ENCODE measurements at places on chromosomes 11 and 22.

DNA sequence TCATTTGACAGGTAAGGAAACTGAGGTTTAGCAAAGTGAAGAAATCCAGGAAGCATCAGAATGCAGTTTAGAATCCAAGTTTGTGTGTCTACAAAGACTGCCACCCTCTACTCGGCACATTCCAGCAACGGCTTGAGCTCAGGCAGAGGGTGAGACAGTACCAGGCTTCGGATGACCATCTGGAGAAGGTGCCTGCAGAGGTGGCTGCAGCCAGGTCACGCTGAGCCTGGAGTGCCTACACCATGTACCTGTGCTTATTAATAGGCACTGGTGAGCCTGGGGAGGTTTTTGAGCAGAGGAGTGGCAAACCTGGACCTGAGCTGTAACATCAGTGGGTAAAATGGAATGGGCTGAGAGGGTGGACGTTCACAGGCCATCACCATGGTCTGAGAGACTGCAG lies 4.7 kb downstream of the FXYD6 start:
- no peak for DNase-seq

- DNase-seq: no peak
Observed at GRCh38 chr11:71221201-71221600, 31.2 kb downstream of the SHANK2 start.

- DNase-seq: no peak
Observed at GRCh38 chr11:24622262-24622661, 125.4 kb downstream of the LUZP2 start.

- DNase-seq: no peak
Observed at GRCh38 chr22:44592126-44592823, 94.2 kb upstream of the RTL6 start.

DNA sequence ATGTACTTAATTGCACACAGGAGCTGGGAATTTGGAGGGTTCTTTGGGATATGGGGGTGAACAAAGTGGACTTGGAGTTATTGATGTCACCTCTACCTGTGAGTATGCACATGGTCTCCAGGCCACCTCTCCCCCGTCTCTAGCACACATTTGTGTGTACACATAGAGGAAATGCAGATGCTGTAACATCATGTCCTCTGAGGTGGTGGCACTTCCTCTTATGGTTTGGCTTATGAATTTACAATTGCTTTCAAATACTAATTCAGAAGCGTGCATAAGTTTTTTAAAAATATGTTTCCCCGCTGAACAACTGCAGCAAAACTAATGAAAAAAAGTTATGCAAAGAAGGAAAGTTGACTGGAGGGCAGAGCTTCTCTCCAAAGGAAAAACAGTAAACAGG lies 152.0 kb upstream of the TENM4 start:
- no peak for DNase-seq

GRCh38 chr11:57758174-57758573 lies 3.4 kb upstream of the CTNND1 start:
- DNase-seq: no peak

GRCh38 chr11:118349475-118349874 lies 5.3 kb downstream of the CD3G start:
- no peak for DNase-seq

DNA sequence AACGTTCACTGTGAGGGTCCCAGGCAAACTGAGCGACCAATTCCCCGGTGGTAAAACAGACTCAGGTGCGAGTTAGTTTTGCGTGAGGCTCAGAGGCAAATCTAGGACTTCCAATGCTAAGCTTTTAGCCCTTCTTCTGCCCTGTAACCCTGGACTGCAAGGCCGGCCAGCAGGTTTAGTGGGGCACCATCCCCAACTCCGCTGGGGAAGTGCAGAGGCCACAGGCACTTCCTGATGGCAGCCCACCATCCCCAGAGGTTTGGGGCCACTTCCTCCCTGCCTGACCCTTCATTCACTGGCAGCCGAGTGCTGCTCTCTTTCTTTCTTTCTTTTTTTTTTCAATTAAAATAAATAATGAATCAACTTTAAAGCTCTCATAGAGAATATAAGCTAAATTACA lies 124.6 kb upstream of the B3GAT1 start:
- no peak for DNase-seq

DNA sequence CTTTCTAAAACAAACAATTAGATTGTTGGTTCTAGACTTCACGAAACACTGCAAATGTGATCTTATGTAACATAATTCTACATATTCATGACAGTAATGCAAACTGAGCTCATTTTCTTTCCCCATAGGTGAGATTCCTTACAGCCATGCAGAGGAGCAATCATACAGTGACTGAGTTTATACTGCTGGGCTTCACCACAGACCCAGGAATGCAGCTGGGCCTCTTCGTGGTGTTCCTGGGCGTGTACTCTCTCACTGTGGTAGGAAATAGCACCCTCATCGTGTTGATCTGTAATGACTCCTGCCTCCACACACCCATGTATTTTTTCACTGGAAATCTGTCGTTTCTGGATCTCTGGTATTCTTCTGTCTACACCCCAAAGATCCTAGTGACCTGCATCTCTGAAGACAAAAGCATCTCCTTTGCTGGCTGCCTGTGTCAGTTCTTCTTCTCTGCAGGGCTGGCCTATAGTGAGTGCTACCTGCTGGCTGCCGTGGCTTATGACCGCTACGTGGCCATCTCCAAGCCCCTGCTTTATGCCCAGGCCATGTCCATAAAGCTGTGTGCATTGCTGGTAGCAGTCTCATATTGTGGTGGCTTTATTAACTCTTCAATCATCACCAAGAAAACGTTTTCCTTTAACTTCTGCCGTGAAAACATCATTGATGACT lies 1.5 kb downstream of the OR9G1 start:
- DNase-seq: no peak

GRCh38 chr11:126776119-126776518 lies 224.5 kb downstream of the KIRREL3 start:
- no peak for DNase-seq

DNA sequence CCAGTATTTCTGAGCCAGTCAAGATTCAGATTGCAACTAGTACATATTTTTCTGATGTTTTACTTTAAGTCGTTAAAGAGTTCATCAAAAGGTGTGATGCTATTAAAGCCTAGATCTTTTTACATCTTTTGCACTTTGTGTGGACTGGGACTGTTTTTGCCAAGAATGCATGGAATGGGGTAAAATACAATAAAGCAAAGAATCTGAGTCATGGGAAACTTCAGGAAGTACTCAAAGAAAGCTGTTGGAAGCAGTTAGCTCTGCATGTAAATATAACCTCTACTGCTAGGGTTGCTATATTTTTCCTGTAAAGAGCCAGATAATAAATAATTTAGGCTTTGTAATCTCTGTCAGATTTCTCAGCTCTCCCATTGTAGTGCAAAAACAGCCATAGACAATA lies 20.9 kb downstream of the ATXN10 start:
- no peak for DNase-seq

DNA sequence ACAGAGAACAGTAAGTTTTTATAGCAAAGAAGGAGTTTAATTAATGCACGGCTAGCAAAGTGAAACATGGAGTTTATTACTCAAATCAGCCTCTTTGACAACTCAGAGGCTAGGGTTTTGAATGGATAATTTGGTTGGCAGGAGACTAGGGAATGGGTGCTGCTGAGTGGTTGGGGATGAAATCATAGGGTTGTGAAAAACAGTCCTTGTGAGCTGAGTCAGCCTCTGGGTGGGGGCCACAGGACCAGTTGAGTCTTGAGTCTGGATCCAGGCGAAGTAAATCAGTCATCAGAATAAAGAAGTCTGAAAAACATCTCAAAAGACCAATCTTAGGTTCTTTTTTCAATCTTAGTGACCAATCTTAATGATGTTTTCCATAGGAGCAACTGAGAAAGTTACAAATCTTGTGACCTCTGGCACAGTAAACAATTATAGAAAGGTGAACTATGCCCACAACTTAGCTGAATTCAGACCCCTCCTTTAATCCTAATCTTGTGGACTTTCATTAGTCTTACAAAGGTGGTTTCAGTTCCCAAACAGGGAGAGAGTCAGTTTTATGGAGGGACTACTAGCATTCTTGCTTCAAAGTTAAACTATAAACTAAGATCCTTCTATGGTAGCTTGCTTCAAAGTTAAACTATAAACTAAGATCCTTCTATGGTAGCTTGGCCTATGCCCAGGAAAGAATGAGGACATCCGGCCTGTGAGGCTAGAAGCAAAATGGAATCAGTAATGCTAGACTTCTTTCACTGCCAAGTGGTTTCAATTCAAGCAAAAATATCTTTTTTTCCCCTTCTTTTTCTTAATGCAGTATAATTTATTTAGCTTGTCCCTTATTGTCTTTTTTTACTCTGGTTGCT lies 84.5 kb downstream of the AASDHPPT start:
- no peak for DNase-seq

DNA sequence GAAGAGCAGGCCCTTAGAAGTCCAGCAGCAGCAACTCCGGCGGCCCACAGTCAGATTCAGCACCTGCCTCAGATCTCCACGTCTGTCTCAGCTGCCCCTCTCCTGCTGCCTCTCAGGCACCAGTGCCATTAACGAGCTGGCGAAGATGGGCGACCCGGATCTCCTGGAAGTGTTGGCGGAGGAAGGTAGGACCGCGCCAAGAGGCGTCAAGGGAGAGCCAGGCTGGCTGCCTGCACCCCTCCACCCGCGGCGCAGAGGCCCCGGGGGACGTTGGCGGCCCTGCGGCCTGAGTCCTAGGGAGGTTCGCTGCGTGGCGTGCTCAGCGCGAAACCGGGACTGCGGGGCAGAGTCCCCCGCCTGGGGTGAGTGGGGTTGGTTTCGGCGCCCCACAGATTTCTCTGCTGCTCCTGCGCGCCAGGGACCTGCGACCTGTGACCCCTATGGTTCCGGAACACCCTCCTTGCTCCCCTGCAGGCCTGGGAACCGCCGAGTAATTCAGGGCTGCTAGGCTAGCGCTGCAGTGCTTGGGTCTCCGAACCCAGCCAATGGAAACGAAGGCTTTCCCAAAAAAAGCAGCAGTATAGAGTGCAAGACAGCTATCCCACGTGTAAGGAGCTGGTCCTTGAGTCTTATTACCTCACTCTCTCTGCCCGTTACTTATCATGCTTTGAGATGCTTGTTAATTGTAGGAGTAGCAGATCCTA lies 615 bp downstream of the ANO5 start:
- peak; percentile 14 for DNase-seq

DNA sequence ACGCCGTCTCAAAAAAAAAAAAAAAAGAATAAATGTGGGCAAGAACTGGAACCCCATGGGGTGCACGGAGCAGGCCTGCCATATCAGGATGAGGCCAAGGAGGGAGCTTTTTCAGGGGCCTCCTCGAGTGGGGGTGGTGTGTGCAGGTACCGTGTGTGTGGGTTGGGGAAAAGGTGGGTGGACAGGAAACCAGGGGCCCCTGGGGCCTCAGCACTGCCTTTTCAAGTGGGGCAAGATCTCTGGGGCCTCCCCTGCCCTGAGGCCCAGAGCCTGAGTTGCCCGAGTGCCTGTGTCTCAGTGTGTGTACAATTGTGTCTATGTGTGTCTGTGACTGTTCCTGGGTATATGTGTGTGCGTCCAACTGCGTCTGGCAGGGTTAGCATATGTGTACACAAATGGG lies 23.8 kb downstream of the TEF start:
- DNase-seq: no peak

DNA sequence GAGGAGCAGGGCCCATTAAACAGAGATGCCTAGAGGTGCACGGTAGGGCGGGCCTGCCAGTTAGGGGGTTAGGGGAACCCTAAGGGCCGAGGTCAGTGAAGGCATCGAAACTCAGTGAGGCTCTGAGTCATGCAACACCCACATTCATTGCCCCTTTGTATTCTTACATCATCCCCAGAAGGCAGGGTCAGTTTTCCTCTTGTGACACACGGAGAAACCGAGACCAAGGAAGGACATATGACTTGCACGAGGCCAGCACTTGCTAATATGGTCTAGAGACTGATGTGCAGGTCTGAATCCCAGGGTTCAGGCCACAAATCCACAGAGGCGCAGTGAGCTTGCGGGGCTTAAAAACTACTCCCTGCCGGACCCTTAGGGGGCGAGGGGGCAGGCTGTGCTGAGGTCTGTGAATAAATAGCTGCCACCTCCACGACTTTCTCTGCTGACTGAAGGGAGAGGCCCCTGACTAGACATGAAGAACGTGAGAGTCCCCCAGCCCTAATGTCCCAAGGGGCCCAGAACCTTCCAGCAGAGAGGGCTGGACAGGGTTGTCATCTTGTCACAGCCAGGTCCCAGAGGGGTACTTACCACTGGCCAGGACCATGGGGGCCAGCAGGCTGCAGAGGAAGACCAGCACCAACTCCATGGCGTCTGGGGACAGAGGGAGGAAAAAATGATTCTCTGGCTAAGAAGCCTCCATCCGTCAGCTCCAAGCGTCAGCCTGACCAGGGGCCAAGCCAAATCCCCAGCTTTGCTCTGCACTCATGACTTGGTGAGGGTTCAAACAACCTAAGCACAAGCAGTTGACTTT lies 17.8 kb upstream of the FXYD2 start:
- peak; percentile 97 for DNase-seq

- no peak for DNase-seq
Observed at GRCh38 chr11:44725757-44726282, 942 bp upstream of the TSPAN18 start.

- DNase-seq: no peak
Observed at GRCh38 chr11:43267856-43268580, 43.8 kb upstream of the API5 start.

DNA sequence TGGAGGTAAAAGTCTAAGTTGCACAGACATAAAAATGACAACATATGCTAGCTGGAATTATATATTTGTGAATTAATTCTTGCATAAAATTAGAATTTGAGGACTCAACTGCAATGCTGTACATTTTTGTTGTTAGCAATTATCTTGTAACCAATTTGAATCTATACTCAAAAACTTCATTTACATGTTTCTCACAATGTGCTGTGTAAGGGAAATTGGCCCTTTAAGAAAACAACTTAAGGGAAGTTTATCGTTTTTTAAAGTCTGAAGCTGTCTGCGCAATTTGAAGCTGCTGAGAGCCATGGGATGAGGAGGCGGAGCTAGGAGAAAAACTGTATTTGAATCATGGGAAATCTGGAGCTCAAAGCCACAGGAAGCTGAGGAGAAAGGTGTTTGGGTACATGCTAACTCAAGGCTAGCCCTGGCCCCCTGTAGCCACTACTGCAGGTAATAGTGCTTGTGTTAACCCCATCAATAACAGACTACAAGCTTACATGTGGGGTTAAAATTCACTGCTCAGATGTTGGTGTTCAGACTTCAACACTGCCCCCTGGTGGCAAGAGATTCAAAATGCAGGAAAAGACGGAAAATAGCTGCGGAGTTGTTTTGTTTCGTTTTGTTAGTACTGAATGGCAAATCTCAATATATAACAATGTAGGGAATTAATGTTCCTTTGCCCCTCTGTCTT lies 126.1 kb downstream of the BRD1 start:
- peak; percentile 25 for DNase-seq

GRCh38 chr22:43488031-43488866 lies 76.4 kb downstream of the MPPED1 start:
- no peak for DNase-seq

All from suppressor macrophage treated with lipopolysaccharide for 4 hours (primary cell).